ENCODE measurements at places on chromosomes 3 and 15. TPM values are rescaled to one million over a fixed set of nuclear protein-coding genes. Genes with fewer than 3 reads are reported as not detected.

ALDH1L1 gene
- total RNA-seq: 0.06 TPM

- DNase-seq: no peak
Observed at GRCh38 chr3:184582646-184583577, 21.3 kb downstream of the EPHB3 start.

- DNase-seq: no peak
Observed at GRCh38 chr3:160296591-160296990, 71.4 kb downstream of the C3orf80 start.

GRCh38 chr3:123559040-123559861, 25.6 kb downstream of the HACD2 start:
- no peak for DNase-seq
